ENCODE measurements at places on chromosomes 3 and 15.

DNA sequence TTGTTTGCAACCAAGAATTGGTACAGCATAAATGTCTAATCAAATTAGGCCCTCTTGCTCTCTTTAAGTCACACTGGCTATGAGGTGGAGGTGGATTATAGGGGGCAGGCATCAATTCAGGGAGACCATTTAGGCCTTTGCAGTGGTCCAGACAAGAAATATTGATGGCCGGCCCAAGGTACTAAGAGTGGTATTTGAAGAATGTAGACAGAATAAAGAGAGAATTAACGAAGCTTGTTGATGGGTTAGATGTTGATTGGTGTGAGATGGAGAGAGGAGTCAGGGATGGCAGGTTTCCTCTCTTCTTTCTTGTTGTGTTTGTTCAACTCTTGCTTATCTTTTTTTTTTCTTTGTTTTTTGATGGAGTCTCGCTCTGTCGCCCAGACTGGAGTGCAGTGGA is 48.5 kb downstream of the PIK3CA start:
- no peak for DNase-seq

- no peak for DNase-seq
These were observed 30.0 kb upstream of the CYP11A1 start for GRCh38 chr15:74397239-74398068.

DNA sequence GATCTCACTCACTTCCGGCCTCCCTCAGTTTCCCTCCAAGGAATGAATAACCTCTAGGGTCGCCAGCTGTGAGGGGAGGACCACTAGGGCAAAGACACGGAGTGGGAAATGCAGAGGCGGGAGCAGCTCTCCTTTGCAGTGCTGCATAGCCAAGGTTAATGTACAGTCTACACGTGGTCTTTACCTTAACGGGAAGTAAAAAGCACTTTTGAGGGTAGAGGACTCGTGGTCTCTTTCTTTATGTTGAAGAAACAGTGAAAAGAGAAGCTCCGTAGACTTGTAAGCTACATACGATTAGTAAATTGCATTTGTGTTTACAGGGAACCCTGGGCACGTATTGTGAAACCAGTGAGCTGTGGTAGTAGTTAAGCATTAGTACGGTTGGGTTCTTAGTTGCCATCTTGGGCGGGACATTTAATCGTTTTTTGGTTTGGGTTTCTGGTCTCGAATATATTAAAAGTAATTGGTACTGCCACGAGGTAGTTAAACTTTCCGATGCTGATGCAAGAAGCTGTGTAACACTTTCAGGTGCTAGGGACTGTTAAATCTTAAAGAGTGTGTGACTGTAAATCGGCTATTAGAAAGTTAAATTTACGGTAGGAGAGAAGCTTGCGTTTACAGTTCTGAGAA is 828 bp downstream of the U2SURP start:
- no peak for DNase-seq

DNA sequence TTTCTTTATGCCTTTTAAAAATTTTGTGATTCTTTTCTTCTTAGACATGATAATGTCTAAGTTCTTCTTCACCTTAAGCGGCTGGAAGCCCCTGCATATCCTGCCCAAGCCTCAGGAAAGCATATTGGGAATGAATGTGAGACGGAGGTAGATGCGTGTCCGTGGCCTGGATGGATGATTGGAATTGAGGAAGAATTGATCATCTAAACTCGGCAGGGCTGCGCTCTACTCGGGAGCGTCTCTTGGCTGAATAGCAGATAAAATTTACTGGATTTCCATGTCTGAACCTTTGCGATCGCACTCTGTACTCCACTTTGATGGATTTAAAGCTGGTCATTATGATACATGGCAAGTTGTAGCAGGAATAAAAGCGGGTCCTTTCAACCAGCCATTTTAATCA is 406.7 kb upstream of the ONECUT1 start:
- DNase-seq, result no peak

DNA sequence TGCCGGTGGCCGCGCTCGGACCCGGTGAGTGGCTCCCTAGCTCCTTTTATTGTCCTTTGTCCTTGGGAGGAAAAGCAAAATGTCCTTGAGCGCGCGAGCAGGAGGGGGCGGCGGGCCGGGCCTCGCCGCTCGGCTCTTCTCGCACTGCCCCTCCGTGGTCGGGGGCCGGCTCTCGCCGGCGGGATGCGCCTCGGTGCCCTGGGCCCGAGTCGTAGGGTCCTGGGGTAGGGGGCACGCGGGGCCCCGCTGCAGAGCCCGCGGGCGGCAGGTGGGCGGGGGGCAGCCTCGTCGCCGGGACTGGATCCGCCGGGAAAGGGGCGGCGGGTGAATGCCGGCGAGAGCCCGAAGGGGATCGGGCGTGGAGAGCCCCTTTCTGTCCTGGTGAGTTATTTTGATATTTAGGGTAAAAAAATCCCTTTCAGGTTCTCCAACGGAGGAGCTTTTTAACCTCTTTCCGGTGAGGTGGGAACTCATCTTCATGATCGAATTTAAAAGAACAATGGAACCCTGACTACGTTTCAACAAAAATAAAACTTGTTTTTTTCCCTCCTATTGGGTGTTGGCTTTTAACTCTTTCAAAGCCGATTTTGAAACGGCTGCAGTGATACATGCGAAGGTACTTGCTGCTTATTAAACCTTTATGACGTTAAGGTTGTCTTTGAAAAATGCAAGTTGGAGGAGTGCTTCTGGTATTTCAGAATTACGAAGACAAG is 16.8 kb upstream of the CHD2 start:
- DNase-seq, result no peak

GRCh38 chr3:50418850-50419249 is 59.5 kb upstream of the TMEM115 start:
- DNase-seq, result no peak

GRCh38 chr3:174540116-174540908 is 318.8 kb upstream of the NAALADL2 start:
- no peak for DNase-seq

GRCh38 chr3:120767106-120767505 is 24.6 kb downstream of the GTF2E1 start:
- DNase-seq, result no peak

DNA sequence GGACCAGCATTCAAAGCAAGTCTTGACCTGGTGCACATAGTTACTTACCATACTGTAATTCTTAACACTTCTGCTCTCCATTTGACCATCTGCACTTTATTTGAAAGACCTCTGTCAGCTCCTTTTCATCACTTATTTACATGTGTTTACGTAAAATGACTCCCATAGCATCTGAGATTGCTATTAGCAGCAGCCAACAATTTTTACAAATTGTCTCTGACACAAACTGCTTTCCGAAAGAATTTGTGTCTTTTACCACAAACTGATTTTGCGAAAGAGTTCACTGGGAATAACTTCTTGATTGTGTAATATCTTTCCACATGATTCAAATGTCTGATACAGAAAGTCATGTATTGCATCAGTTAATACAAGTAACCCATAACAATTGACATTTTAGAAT is 144.1 kb upstream of the PEX5L start:
- DNase-seq, result no peak

- no peak for DNase-seq
These were observed 107.7 kb downstream of the MYO5A start for GRCh38 chr15:52421029-52421428.

- DNase-seq, result no peak
These were observed 58.0 kb downstream of the CHAC1 start for GRCh38 chr15:41011055-41011815.

DNA sequence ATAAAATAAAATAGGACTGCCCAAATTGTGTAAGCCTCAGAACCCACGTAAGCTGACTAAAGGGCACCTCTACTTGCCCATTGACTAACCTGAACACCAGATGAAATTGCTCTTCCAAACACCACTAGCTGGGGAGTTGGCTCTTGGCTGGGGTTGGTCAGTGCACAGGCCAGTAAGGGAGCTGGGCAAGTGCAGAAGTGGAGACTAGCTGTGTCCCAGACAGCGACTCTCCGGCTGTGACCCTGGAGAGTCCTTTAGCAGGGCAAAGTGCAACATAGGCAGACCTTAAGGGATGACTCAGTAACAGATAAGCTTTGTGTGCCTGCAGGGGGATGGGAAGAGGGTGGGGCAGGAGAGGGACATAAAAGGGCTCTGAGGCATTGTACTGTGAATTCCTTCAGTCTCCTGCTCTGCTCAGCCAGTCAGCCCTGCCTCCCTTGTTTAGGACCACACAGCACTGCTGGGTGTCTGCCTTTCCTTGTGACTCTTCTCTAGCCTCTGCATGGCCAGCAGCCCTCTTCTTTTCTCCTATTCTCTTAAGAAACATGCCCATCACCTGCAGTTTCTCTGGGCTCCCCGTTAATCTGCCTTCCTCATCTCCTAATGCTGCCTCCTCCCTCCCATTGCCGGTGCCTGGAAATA is 13.2 kb downstream of the NR1I2 start:
- no peak for DNase-seq

DNA sequence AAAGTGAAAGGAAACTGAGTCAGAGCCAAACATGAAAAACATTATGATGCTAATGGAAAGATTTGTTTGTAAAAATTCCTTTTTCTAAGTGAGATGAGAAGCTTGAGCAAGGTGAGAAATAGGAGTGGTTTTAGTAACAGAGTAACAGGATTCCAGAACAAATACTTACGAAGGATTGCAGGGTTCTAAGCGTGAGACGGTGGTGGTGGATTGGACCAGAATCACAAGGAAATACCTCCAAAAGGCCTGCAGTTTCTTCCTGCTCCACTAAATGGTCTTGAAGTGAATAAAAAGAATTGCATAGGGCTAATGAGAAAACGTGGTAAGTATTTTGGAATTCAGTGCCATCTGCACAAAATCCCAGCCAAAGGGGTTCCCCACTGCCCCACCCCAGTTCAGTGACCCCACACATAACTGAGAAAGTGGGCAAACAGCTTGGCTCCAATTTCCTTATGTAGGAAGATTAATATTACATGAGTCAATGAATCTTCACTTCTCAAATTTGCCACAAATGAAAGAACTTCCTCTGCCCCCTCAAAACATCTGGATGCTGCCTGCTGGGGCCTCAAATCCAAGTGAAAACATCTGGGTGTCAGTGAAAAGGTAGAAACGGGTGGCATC is 283.8 kb upstream of the NR2F2 start:
- DNase-seq, result no peak

- DNase-seq, result no peak
These were observed 54.7 kb downstream of the FOXP1 start for GRCh38 chr3:71528816-71529215.

DNA sequence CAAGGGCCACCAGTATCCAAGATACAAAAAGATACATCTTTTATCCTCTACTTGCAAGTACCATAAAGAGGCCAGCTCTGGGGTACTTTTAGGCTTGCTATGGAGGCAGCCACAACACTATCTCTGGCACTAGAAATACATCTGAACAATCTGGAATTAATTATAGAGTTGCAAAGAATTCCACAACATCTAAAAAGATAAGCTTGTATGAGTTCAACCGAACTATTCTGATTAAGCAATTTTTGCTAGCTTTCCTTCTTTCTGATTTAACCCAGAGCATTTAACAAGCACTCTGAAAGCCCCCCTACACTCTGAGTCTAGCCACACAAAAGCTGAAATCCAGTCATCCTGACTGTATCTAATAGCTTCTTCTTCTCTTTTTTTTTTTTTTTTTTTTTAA is 95.4 kb downstream of the FRMD5 start:
- no peak for DNase-seq

DNA sequence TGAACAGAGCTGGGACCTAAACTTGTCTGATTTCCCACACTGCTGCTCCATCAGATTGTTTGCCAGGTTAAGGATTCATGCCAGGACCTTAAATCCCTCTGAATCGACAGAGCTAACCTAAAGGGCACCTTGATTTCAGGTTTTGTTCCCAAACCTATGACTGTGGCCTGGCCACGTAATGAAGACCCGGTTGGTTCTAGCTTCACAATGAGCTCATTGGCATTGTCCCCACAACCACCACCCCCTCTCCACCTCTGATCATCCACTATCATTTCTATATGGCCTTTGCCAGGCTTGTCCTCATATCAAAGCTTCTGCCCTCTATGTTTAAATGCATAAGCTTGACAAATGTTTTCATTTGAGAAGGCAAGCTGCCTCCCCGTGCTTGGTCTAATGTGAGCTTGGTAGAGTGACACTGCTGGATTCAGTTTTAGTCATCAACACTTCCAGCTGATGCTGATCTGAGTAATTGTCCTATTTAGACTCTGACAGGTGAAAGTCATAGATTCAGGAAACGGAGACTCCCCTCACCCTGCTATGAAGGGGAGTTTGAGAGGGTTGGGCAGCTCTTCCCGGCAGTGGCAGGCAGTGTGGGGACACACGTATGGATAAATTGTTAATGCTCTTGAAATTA is 407.1 kb upstream of the CFAP20DC start:
- no peak for DNase-seq

- no peak for DNase-seq
These were observed 399.1 kb downstream of the SI start for GRCh38 chr3:164679245-164679644.

GRCh38 chr3:189589179-189589569 is 42.0 kb upstream of the TP63 start:
- DNase-seq, result no peak

DNA sequence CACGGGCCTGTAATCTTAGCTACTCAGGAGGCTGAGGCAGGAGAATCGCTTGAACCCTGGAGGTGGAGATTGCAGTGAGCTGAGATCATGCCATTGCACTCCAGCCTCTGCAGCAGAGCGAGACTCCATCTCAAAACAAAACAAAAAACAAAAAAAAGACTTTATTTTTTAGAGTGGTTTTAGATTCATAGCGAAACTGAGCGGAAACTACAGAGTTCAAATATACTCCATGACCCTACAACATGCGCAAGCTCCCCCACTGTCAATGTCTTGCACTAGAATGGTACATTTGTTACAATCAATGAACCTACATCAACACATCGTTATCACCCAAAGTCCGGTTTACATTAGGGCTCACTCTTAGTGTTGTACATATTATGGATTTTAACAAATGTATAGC is 2.2 kb upstream of the CRTAP start:
- no peak for DNase-seq

DNA sequence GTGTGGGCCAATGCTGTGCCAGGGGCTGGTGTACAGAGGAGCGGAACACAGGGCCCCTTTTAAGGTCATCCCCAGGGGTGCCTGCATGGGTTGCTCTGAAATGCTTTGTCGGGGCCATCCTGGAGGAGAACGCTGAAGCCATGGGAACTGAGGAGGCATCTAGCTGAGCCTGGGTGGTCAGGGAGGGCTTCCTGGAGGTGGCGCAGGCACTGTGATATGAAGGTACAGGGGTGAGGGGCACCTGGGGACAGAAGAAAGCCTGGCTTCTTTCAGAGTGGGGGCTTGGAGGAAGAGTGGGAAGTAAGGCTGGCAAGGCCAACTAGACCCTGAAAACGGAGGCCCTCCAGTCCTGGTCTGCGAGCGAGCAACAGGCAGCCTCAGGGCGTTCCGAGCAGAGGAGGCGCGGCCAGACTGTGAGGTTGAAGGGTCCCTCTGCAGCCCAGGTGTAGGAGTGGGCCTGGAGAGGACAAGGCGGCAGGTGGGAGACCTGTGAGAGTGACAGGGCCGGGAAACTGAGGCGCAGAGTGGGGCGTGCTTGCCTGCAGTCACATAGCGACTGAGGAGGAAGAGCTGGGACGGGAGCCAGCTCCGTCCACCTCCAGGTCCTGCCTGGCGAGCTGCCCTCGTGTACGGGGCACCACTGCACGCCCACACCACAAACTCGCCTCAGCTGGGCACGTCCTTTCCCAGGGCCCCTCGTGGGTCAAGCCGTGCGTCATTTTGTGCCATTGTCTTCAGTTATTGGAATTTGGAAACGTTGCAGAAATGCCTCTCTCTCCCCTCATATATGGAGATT is 4.1 kb downstream of the FBLN2 start:
- no peak for DNase-seq

GRCh38 chr3:147493065-147493464 is 83.9 kb downstream of the ZIC1 start:
- DNase-seq, result no peak

- DNase-seq, result peak; percentile 71
These were observed 17.2 kb upstream of the USP3 start for GRCh38 chr15:63487076-63487757.
